ENCODE measurements at places on chromosomes 2 and 18.

- no peak for DNase-seq
These were observed 41.1 kb downstream of the CDK15 start for GRCh38 chr2:201847481-201847880.

GRCh38 chr2:71779774-71780105, 326.4 kb downstream of the DYSF start:
- no peak for DNase-seq

DNA sequence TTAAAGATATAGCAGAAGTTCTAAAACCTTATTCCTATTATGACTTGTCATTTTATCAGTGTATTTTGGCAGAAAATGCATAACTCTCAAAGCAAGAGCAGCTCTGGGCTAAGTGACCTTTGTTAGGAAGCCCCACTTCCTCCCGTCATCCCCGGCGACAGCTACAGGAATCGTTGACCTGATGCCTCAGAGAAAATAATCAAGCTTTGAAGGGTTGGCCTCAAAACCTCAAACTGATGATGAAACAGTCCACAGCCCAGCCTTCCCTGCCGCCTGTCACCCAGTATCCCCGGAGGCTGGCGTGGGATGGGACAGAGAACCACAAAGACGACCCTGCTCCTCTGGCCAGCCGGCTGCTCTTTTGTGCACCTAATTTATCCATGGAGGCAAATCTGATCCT, 65.3 kb downstream of the KCNF1 start:
- no peak for DNase-seq

DNA sequence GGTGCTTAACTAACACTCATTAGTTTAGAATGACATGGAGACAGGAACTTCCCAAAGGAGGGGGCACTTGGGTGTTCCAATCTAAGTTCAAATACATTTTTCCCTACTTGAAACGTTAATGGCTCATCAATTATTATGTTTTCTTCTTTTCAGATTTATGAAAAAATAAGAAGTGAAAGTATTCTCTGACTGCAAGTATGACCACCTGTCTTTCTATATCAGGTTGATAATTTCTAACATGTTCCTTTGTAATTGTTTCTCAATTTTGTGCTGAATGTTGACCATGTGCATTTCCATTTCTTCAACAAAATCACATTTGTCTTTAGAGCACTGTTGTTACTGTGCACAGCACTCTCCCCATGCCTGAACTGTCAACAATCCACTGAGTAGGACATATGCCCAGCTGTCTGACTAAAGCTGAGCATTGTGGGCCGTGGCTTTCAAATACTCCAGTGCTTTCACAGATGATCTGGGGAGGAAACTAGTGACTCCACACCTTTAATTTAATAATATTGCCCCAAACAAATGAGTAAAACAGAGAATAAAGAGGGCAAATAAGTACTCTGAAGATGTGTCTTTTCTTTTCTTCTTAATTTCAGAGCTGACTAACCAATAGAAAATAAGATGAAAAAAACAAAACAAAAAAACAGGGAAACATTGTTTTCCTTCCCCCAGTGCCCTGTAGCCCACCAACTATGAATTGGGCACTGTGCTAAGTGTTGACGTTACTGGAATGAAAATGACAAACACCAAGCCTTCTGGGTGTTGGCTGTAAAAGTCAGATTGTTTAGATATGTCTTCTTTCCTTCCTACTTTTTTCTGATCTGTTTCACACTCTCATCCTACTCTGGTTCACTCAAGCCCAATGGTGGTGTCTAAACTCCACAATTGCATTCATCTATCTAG, 16.0 kb downstream of the LANCL1 start:
- no peak for DNase-seq

GRCh38 chr2:133821107-133821760, 253.0 kb upstream of the NCKAP5 start:
- no peak for DNase-seq

DNA sequence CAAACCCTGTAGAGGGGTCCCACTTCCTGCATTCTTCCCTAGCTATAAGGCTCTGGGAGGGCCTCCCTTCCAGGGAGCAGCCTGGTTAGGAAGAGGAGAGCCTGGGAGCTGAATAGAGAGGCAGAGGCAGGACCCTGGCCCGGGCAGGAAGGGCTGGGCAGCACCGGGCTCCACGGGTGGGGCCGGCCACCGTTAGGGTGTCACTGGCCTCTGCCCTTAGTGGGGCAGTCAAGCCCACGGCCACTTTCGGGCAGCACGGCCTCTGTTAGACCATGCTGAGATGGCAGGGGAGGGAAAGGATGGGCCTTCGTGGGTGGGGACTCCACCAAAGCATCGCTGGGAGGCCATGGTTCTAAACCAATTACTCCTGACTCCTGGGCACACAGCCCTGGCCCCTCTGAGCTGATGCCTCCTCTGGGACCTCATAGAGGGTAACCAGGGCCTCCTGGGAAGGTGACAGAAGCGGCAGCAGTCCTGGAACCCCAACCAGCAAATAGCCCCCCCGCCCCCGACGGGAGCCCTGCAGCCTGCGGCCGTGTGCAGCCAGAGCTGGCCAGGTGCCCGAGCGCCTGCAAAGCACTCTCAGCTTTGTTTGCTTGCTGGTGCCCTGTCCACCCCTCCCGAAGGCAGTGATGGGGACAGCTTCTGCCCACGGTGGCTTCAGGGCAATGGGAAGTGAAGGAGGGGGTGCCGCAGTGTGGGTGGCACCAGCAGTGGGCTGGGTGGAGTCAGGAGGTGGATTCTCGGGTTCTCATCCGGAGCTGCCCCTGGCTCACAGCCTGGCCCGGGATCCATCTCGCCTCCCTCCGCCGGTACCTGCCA, 16.3 kb upstream of the HPCAL1 start:
- DNase-seq = no peak

DNA sequence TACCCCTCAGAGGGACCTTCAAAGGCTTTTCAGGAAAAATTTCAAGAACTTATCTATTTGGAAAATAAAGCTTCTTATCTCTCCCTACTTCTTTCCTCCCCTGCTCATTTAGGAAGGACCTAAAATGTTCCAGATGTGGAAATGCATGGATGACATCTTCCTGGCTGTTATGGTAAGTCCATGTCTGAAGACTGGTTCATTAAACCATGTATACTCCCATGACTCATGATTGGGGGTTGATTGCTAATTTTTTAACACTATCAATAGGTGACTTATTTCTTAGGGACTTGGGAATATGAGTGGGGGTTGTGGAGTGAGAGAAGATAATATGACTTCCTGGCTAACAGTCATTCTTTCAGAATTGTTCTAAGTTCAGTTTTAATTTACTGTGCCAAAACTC, 104.0 kb upstream of the PARD3B start:
- DNase-seq = no peak

DNA sequence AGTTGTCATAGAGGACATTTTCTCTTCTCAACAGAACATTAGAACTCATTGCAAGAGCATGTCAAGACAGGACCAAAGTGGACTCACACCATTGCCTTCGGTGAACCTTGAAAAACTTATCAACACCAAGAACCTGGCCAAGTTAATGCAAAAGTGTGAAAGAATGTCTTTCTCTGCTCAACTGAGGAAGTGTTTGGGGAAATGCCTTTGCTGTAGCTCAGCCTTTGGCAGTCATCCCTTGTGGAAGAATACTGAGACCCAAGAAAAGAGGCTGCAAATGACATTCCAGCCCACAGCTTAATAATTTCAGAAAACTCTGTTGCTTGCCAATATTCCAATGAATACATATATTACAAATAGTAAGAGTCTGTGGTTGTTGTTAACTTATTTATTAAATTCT, 728.8 kb upstream of the PIK3C3 start:
- DNase-seq = no peak

GRCh38 chr2:48849770-48850169, 94.2 kb upstream of the LHCGR start:
- no peak for DNase-seq

- DNase-seq = no peak
These were observed 43.2 kb upstream of the SPATS2L start for GRCh38 chr2:200263279-200263678.

- DNase-seq = no peak
These were observed 16.0 kb upstream of the TMEM37 start for GRCh38 chr2:119415630-119416029.

- DNase-seq = no peak
These were observed 256.6 kb downstream of the LOXHD1 start for GRCh38 chr18:46400449-46400848.

DNA sequence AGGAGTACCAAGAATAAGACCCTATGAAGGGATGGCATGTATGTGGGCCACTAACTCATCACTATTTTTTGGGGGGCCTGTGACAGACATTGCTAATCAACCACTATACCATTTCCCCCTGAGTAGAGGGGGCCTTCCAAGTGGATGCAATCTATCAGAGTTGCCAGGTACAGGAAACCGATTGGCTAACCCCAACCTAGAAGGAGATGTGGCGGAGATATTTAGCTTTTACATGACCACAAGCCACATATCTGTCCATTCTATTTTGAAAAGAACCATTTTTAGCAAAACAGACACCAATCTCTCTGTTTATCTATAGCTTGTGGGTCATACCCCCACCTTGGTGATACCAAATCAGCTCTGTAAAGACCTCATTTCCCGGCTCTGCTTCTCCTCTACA, 51.0 kb downstream of the PAX8 start:
- DNase-seq = no peak

- DNase-seq = no peak
These were observed 111.2 kb upstream of the FSHR start for GRCh38 chr2:49265471-49265870.

- no peak for DNase-seq
These were observed 15.8 kb downstream of the LCT start for GRCh38 chr2:135821190-135821589.

DNA sequence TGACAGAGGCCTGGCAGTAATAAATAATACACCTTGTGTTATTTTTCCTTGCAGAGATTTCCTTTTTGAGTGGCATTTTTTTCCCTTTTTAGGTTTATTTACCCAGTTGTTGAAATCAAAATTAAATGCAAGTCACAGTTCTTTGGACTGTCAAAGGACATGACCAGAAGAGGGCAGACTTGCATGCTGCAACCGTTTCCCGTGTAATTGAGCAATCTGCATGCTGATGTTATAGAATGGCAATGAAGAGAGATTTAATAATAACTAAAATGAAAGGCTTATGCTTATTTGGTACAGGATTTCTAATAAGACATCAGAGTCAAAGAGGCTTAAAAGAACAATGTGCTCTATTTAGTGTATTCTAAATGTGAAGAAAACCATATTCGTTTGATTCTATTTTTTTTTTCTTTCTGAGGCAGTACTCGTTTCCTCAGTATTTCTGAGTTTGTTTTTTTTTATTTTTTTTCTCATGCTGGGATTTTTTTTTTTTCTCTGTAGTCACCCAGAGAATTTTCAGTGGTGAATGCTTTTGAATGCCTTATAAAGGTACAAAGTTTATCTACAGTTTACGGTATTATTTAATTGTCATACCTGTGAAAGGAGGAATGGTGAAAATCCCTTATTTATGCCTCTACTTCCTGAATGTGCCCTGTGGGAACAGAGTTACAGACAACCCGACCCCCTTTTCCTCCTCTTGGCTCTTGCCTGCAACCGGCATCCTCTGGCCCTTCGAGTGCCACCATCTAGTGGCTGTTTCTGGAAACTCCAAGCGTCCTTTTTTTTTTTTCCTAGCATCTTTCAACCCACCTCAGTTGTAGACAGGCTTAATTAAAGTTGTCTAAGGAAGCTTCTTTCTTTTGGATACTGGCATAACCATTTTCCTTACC, 368.5 kb downstream of the LRRTM1 start:
- DNase-seq = no peak

- no peak for DNase-seq
These were observed 1386.4 kb downstream of the LRP1B start for GRCh38 chr2:140744379-140744778.

DNA sequence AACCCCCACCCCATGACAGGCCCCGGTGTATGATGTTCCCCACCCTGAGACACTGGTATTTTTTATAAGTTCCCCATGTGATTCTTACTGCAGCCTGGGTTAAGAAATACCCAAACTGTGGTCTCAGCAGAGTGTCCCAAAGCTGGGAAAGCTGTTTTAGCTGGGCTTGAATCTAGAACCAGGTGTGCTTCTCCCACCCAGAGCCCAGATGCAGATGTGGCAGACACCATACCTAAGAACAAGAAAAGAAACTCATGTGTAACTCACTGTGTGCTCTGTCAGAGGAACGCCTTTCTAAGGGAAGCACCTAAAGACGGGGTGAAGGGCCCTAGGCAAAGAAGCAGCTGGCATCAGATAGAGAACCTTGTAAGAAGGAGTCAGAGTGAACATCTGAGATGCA, 23.9 kb downstream of the DOK1 start:
- no peak for DNase-seq

- no peak for DNase-seq
These were observed 91.3 kb downstream of the MEIS1 start for GRCh38 chr2:66526180-66526579.

GRCh38 chr2:172927641-172928357, 147.8 kb upstream of the MAP3K20 start:
- DNase-seq = no peak

GRCh38 chr2:149661844-149662243, 74.3 kb upstream of the MMADHC start:
- DNase-seq = no peak

DNA sequence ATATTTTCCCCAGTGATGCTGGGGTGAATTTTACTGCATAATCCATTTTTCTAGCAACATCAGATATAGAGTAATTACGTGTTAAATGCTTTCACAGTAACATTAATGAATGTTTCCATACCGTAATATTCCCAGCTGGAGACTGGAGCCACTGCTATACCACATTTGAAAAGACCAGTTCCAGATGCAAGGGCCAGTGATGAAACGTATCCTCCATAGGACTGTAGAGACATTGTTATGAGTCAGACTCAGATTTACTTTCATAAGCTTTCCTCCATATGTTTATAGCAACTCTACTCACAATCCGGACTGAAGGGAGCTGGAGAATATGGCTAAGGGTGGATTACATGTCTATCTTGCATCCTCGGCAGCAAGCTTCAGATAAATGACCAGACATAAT, 22.7 kb upstream of the GCG start:
- no peak for DNase-seq

- peak; percentile 77 for DNase-seq
These were observed 246.3 kb downstream of the TNS1 start for GRCh38 chr2:217756375-217757107.

- no peak for DNase-seq
These were observed 1.3 kb downstream of the GORASP2 start for GRCh38 chr2:170930131-170930990.

- DNase-seq = no peak
These were observed 17.8 kb downstream of the IL1F10 start for GRCh38 chr2:113085542-113085941.

GRCh38 chr18:48868468-48869466, 82.0 kb downstream of the SMAD7 start:
- DNase-seq = peak; percentile 40

DNA sequence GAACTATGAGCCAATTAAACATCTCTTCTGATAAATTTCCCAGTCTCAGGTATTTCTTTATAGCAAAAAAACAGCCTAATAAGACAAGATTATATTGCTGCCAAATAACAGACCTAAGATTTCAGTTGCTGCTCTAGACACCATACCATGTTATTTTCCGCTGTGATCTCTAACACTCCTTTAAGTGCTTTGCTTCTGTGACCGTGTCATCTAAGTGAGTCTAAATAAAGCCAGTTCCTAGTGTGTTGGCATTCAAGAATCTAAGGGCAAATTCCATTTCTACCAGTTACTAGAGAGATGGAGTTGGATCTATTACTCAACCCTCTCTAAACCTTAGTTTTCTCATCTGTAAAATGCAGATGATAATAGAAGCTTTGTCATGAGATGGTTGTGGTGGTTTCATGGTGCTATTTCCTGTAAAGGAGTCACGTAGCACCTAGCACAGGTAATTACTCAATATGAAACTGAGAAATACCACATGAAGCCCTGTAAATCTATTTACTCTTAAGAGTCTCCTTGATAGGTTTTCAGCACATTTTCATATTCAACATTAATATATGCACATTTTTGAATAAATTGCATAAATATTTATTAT, 40.5 kb downstream of the SPHKAP start:
- DNase-seq = no peak

GRCh38 chr2:240440251-240440650, 4.8 kb downstream of the GPC1 start:
- DNase-seq = no peak
